ENCODE measurements at places on chromosomes 2 and 18.

GRCh38 chr2:169716938-169717690 lies 16.5 kb upstream of the KLHL23 start:
- DNase-seq, result no peak

DNA sequence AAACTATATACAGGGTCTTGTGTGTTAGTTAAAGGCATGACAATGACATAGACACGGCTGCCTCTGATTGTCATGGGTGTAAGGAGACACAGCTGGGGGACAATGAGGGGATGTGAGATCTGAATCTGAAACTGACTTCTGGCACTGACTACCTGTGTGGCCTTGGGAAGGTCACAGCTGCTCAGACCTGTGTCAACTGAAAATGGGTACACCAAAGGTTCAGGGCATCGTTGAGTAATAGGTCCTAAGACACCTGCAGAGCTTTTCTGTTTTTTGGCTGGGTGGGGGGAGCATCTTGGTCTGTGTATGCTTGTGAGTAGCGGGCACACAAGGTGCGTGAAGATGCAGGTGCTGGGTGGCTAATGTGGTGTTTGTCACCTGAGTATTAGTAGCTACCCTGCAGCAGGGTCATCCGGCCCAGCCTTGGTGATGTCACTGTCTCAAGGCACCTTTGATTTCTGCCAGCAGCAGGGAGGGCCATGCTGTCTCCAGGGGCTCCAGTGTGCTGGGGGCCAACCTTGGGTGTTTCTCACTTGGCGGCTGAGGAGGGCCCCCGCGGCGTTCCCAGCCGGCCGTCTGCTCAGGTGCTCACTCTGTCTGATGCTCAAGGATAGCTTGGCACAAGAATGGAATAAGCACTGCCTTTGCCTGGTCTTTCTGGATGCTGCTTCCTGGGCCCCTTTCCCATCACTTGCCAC lies 53.1 kb upstream of the HS6ST1 start:
- DNase-seq, result no peak

DNA sequence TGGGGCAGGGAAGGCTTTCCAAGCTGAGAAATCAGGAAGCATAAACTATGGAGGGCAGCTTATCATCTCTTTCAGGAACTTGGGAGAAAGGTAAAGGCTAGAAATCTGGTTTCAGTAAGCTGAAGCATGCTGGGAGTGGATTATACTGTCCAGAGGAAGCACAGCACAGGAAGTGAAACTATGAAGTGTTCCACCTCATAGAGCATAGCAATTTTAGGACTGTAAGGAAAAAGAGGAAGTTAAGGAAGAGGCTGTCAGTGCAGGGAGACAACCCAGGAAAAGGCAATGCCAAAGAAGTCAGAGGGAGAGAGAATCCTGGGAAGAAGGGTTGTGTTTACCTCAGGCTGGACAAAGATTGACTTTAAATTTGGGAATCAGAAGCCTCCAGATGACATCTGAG lies 51.9 kb downstream of the EFEMP1 start:
- DNase-seq, result no peak

GRCh38 chr2:197862246-197862955 lies 58.0 kb downstream of the PLCL1 start:
- no peak for DNase-seq

DNA sequence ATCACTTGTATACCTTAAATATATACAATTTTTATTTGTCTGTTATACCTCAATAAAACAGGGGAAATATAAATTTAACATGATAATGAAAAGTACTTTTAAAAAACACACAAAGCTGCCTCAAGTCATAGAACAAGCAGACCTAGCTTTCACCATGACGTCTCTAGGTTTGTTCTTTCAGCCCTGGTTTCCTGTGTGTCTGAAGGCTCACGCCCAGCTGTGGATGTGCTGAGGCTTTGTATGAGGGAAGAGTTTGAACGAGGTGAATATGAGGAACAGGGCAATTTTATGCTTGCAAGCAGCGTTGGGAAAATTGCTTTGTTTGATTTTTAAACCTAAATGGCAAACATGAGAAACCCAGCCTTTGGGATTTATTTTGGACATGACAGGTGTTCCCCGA lies 15.3 kb downstream of the SH3RF3 start:
- no peak for DNase-seq

DNA sequence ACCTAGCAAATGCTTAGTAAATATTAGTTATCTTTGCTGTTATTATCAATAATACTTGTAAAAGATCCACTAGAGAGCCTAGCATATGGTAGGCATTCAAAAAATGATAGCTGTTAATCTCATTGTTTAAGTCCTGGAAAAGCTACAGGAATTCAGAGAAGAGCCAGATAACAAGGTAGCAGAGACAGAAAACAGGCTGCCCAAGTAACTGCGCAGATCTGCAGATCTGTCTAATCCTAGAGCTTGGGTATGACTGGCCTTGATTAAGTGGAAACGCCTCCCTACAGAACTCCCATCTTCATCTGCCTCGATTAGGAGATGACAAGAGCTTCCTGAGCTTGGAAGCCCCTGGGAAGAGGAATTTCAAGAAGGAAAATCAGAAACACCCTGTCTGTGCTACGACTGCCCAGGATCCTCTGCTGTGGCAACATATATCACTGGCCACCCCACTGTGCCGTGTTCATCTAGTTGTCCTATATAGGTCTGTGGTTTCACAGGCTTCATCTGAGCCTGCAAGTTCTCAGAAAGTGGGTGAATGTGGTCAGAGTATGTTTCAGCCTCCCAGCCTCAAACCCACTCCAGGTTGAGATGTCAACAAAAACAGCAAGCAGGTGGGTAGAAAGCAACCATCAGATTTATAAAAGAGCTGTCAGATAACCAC lies 151.5 kb upstream of the PKDCC start:
- no peak for DNase-seq

GRCh38 chr2:60735496-60736250 lies 20.4 kb upstream of the PAPOLG start:
- DNase-seq, result no peak

DNA sequence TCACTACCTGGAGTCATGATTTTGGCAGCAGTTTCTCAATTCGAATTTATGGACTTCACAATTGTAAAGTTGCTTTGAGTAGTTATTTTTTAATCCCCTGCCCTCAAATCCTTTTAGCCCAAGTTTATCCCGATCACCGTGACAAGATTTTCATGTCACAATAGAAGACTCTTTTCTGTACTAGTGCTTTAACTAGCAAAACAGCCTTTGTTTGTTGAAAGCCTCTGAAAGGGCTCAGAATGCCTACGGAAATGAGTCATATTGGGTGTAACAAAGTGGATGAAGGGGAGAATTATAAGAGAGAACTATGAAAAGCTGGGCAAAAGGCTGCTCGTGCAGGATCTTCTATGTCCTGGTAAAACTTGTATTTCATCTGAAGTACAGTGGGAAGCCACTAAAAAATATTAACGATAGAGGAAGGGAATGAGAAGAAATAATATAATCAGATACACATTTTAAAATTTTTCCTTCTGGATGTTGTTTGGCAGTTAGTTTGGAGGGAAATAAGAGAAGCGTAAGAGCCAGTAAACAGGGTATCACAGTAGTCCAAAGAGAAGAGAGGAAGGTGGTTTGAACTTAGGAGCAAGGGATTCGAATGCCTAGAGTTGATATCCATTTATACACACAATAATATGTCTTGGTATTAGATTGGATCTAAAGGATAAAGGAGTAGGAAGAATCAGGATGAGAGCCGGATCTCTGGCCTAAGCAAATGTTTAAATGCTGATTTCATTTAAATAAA lies 114.9 kb downstream of the GALNT13 start:
- no peak for DNase-seq

DNA sequence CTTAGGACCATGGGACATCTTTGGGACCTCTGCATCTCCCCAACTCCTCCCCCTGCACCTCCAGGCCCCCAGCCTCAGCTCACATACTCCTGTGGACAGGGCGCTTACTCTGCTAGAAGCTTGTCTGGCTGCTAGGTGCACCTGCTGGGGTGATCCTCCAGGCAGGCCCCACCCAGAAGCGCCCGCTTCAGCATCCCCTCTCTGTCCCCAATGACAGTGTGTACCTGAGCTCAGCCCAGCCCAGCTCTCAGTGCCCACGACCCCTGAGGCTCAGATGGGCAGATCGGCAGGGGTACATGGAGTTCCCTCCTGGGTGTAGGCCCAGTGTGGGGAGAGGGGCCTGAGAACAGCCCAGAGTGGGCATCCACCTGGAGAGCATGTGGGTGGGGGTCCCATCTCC lies 5.9 kb downstream of the TEKT4 start:
- DNase-seq, result no peak

- DNase-seq, result no peak
Measured at GRCh38 chr2:146997945-146998344, 846.9 kb upstream of the ACVR2A start.

DNA sequence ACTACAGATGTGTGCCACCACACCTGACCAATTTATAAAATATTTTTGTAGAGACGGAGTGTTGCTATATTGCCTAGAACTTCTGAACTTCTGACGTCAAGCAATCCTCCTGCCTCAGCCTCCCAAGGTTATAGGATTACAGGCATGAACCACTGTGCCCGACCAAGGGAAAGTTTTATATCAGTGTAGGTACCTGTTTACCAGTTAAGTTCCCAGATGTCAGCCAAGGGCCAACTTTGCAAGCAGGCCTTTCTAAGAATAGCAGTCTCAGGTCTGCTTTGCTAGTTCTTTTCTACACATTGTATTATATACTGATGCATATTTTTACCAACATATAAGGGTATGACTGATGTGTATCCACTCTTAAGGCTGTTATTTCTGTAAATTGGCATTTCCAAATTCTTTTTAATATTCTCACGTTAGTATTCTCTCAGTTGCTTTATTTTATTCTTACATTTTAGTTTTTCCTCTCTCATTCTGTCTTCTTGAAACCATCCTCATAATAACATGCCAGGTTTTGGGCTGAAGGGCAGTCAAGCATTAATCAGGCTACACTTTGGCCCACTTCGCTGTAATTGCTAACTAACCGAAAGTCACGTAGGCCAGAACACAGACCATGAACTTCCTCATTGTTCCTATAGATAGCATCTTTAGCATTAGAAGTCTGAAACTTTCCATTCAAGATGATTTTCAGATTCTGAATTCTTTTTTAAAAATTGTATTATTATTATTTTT lies 25.0 kb upstream of the CXXC1 start:
- DNase-seq, result no peak

- DNase-seq, result no peak
Measured at GRCh38 chr2:230137902-230138539, 69.3 kb upstream of the SLC16A14 start.

DNA sequence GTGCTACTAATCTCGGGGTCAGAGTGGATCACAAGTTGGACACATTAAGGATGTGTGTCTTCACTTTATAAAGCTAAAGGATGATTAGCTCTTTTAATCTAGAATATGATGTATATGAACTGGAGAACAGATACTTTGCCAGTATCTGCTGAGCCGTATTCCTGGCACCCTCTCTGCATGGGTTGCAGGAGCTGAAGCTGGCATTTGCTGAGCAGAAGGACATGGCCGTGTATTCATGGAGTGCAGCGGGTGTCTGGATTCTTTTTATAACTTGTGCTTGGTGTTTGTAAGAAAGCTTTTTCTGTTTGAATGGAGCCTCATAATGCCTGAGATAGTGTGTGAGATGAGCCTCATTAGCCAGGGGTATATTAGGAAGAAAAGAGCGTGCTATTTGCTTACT lies 103.9 kb upstream of the MCFD2 start:
- DNase-seq, result no peak

GRCh38 chr2:173216051-173216450 lies 138.6 kb upstream of the CDCA7 start:
- no peak for DNase-seq

All from T1000 (cell line).